ENCODE measurements at places on chromosomes 5 and 9. TPM values are rescaled to one million over a fixed set of nuclear protein-coding genes. Genes with fewer than 3 reads are reported as not detected.

Gene PARP8
- total RNA-seq: 128 TPM

Gene C7
- total RNA-seq: not detected

Gene GABRA1
- not detected for total RNA-seq

Gene LIFR
- not detected for total RNA-seq

Gene FGF1
- total RNA-seq: not detected

Gene SUSD1
- total RNA-seq: 18.5 TPM

Gene TMCO6
- 35.3 TPM for total RNA-seq

Gene COL15A1
- total RNA-seq: 0.45 TPM

Measured in activated CD8-positive, alpha-beta memory T cell treated with anti-CD3 and anti-CD28 coated beads, Interleukin-2, amount 10 ng/mL, durations not matched to agents 7 days and 5 days (primary cell).